ENCODE measurements at places on chromosomes 2 and 18. TPM values are rescaled to one million over a fixed set of nuclear protein-coding genes. Genes with fewer than 3 reads are reported as not detected.
A peak's percentile ranks its signal among the peaks of the same experiment; 100 is the strongest.

DNA sequence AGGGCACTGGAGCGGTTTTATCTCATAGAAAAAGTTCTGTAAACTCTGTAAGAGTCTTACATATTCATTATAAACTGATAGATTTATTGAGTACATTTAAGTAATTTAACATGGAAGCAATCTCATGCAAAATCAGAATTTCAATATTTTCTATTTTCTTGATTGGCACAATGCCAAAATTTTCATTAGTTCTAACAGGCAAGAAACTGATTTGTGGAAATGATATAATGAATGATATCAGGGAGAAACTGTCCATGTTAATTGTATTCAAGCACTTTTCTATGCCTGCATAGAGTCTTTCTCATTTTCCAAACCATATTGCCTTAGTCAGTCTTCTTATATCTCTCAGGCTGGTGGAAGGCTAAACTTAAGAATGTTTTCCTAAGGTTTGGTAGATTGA is 23.0 kb upstream of the SPAG16 start:
- no peaks in the 10 kb centered on the region for H3K36me3 ChIP-seq
- H3K27ac ChIP-seq: no peak overlapping the region
- no peaks in the 10 kb centered on the region for H3K27me3 ChIP-seq
- H3K4me3 ChIP-seq: no peak overlapping the region
- DNase-seq: no peak
- H3K4me1 ChIP-seq: no peaks in the 10 kb centered on the region

DNA sequence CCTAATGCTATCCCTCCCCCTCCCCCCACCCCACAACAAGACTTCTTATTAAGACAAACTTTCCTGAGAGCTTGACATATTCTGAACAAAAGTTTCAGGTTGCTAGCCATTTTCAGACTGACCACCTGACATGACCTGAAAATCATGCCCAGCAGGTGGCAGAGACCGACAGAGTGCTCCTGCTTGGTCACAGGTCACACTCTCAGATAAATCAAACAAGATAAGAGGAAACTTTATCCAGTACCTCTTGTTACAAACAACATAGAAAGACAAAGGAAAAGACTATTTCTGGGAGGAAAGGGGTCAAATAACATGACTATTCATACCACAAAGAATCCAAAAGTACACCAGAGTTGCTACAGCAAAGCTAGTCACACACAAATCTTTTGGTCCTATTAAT is 107.4 kb downstream of the TMEM200C start:
- no peak overlapping the region for H3K4me3 ChIP-seq
- no peak for DNase-seq
- no peaks in the 10 kb centered on the region for H3K27me3 ChIP-seq

DNA sequence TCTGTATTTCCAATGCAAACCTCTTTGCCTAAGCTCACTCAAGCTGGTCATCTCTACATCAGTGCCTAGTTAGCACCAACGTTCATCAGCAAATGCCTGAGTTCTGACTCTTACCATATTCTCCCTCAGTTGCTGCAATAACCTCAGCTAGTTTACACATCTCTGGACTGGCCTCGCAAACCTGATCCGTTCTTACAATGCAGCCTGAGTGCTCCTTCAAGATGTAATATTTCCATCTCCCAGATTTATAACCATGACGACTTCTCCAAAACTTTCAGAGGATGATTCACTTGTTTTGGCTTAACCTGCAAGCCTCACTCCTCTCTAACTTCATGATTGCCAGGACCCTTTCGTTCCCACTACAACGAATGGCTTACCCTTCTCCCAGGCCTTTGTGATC is 69.7 kb downstream of the DIPK1C start:
- H3K36me3 ChIP-seq: no peaks in the 10 kb centered on the region
- DNase-seq: no peak
- H3K4me3 ChIP-seq: no peak overlapping the region
- H3K27me3 ChIP-seq: no peaks in the 10 kb centered on the region

Gene LYPD1
- 0.47 TPM for total RNA-seq

- peaks cover 2% of the 10 kb centered on the region for H3K36me3 ChIP-seq
- H3K27ac ChIP-seq: peak overlapping the region; percentile 100
- H3K4me3 ChIP-seq: peak overlapping the region; percentile 100
- peak; percentile 72 for DNase-seq
- H3K4me1 ChIP-seq: peaks cover 93% of the 10 kb centered on the region
Observed at GRCh38 chr2:201127570-201127969, 11.6 kb downstream of the CFLAR start.

Gene KCNJ3
- not detected for total RNA-seq

Gene ADGRF3
- total RNA-seq: 0.17 TPM

Gene CDK15
- total RNA-seq: 0.40 TPM

- no peak overlapping the region for H3K4me3 ChIP-seq
- H3K27me3 ChIP-seq: no peaks in the 10 kb centered on the region
- H3K27ac ChIP-seq: no peak overlapping the region
- no peak for DNase-seq
Observed at GRCh38 chr2:59885541-59885940, 667.9 kb downstream of the BCL11A start.

Gene SAG
- not detected for total RNA-seq

DNA sequence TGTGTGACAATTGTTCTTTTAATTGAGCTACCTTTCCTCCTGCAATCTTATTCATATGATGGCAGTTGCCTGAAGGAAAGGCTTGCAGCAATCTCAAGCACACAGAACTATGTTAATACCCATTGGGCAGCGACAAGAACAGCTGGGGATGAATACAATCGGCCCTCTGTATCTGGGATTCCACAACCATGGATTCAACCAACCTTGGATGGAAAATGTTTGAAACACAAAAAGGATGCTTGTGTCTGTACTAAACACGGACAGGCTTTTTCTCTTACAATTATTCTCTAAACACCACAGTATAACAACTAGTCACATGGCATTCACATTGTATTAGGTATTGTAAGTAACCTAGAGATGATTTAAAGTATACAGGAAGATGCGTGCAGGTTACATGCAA is 256.1 kb upstream of the SIX2 start:
- H3K4me3 ChIP-seq: no peak overlapping the region
- no peaks in the 10 kb centered on the region for H3K27me3 ChIP-seq
- H3K4me1 ChIP-seq: no peaks in the 10 kb centered on the region

DNA sequence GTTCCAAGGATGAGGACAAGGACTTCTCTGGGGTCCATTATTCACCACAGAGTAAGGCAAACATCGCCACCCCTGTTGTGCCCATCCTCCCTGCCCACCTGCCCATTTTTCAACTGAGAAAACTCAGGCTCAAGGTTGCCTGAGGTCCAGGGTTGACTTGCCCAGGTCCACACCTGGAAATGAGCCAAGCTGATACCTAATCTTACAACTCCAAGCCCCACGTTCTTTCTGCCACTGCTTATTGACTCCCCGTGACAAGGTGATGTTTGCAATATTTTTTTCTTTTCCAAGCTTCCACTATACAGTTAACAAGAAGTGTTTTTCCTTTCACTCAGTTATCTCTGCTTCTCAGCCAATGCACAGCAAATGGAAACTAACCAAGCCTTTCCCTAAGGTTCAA is 39.0 kb downstream of the RNF152 start:
- no peaks in the 10 kb centered on the region for H3K27me3 ChIP-seq
- H3K4me3 ChIP-seq: no peak overlapping the region
- no peaks in the 10 kb centered on the region for H3K4me1 ChIP-seq
- DNase-seq: no peak
- no peaks in the 10 kb centered on the region for H3K36me3 ChIP-seq

GRCh38 chr18:37487400-37487867 is 78.2 kb downstream of the CELF4 start:
- H3K27me3 ChIP-seq: no peaks in the 10 kb centered on the region
- H3K4me1 ChIP-seq: no peaks in the 10 kb centered on the region
- no peak overlapping the region for H3K27ac ChIP-seq
- H3K36me3 ChIP-seq: no peaks in the 10 kb centered on the region
- no peak for DNase-seq
- H3K4me3 ChIP-seq: no peak overlapping the region

GRCh38 chr2:46850742-46851141 is 64.9 kb downstream of the MCFD2 start:
- H3K27me3 ChIP-seq: no peaks in the 10 kb centered on the region
- peaks cover 56% of the 10 kb centered on the region for H3K4me1 ChIP-seq
- DNase-seq: peak; percentile 71
- H3K4me3 ChIP-seq: no peak overlapping the region
- peak overlapping the region; percentile 51 for H3K27ac ChIP-seq

DNA sequence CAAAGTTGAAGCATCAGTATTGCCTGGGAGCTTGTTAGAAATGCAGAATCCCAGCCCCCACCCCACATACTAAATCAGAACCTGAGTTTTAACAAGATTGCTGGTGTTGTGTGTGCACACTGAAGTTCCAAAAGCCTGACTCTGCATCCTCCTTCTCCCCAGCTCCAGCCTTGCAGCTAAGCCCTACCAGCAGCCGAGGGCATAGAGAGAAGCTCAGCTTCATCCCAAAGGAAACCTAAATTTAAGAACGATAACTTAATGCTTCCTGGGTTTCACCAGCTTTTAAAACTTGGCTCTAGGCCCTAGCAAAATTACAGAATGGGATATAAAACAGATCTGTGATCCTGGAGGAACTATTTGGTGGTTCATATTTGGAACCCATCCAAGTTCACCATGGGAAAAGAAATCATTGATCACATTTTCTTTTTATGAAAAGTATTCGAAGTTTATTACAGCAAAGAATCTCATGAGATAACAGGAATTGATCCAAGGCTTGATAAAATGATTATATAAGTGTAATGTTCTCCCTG is 11.1 kb downstream of the SMYD1 start:
- H3K36me3 ChIP-seq: no peaks in the 10 kb centered on the region
- no peak for DNase-seq
- H3K27ac ChIP-seq: peak overlapping the region; percentile 38
- no peaks in the 10 kb centered on the region for H3K27me3 ChIP-seq

Gene KLHL30
- 140 TPM for total RNA-seq

Gene CD8B2
- not detected for total RNA-seq

- no peaks in the 10 kb centered on the region for H3K4me1 ChIP-seq
- no peak overlapping the region for H3K27ac ChIP-seq
- no peaks in the 10 kb centered on the region for H3K36me3 ChIP-seq
- H3K27me3 ChIP-seq: no peaks in the 10 kb centered on the region
Observed at GRCh38 chr2:170264522-170264860, 86.5 kb downstream of the MYO3B start.

DNA sequence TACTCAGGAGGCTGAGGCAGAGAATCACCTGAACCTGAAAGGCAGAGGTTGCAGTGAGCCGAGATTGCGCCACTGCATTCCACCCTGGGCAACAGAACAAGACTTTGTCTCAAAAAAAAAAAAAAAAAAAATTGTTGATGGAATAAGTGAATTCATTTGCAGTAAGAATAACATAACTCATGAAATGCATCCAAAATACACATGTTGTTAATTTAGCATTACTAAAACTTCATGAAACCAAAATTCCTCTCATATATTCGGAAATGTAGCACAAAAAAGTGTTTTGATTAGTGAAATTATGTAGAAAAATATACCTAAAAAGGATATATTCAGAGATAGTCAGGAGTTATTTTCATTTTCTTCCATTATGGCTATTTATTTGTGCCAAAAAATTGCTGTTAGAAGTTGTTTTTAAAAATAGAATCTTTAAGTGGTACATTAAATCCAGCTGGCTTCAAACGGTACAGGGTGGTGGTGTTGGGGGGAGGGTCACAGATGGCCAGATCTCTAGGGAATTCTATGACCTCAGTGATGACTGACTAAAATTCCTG is 78.2 kb upstream of the UGP2 start:
- no peak overlapping the region for H3K4me3 ChIP-seq
- H3K27me3 ChIP-seq: no peaks in the 10 kb centered on the region
- H3K27ac ChIP-seq: no peak overlapping the region
- peaks cover 5% of the 10 kb centered on the region for H3K4me1 ChIP-seq
- no peaks in the 10 kb centered on the region for H3K36me3 ChIP-seq
- no peak for DNase-seq
